Activated T-helper 2 cell treated with anti-CD3 and anti-CD28 coated beads, Interferon-gamma antibody, Interleukin-2, Interleukin-4, amounts not matched to agents 10 μg/mL and 5 μg/mL and 100 μg/mL, durations not matched to agents 14 hours and 24 hours and 36 hours (primary cell): ENCODE measurements at places on chromosomes 1 and 21. TPM values are rescaled to one million over a fixed set of nuclear protein-coding genes. Genes with fewer than 3 reads are reported as not detected.
A peak's percentile ranks its signal among the peaks of the same experiment; 100 is the strongest.

- DNase-seq = no peak
Observed at GRCh38 chr1:84442256-84442655, 36.8 kb upstream of the RPF1 start.

DNA sequence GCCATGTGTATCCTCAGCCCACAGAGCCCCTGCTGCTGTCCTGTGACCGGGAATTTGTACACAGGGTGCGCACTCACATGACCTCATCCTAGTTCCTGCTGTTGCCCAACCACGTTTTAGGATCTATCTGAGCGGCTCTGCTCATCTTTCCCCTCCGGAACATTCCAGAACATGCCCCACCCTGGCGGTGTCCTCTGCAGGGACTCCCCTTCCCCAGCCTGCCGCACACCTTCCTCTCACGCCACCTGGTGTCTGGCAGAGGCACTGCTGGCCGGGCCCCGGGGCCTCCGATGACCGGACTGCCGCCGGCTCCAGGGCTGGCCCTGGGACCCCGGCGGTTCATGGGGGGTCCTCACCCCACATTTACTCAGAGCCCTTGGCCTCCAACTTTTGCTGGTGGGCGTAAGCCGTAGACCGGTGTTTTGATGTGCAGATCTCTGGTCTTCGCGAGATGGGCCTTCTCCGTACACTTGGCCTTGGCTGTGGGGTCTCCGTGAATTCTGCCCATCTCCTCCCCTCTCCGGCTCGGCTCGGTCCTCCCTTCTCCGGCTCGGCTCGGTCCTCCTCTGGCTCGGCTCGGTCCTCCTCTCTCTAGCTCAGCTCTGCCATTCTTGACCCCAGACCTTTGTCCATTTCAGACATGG lies 29.5 kb downstream of the ARHGEF16 start:
- DNase-seq = peak; percentile 22

GRCh38 chr1:201461645-201462441 lies 7.1 kb downstream of the PHLDA3 start:
- DNase-seq = no peak

DNA sequence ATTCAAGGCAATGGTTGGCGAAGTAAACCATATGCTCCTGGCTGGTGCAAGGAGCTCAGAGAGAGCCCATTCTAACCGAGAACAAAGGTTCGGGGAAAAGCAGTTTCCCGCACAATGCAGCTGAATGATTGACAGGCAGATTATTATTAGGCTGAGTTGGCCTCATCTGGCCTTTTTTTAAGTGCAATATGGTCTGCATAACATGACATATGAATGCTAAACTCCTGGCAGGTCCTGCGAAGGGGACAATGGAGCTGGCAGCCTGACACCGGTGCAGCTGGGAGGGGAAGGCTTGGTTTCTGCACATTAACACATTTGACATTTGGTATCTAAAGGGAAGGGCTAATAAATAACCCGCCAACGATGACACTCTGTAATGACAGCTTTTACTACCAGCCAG lies 92.0 kb downstream of the MIS18A start:
- DNase-seq = no peak

DNA sequence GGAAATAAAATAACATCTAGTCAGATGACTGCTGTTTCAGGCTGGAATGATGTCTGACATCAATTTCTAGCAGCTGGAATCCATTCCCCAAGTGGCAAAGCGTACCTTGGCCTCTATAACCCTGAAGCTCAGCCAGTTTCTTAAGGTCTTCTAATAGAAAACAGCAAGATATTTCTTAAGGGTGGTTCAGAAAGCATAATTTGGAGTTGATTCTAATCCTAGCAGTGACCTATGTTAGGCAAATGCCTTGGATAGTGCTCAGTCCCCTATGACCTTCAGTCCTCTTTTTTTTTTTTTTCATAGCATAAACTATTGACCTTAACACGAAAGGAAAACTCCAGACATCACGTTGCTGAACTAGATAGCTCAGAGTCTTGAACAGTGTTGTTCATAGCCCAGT lies 56.5 kb downstream of the LAMC2 start:
- DNase-seq = no peak

- no peak for DNase-seq
Observed at GRCh38 chr21:30831194-30831765, 1.7 kb upstream of the KRTAP7-1 start.

DNA sequence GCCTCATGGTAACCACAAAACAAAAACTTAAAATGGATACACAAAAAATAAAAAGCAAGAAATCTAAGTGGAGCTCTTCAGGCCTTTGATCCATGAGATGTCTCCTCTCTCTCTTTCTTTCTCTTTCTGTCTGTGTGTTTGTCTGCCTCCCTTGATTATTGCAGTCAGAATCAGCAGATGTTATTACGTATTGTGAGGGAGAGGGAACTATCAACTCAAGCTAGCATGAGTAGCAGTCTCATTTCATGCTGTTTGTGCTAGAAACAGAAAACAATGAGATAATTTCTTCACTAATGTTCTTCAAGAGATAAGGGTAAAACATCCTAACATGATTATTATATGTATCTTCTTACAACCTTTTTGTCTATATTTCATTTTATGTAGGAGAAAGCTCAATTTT lies 103.7 kb upstream of the PDC start:
- DNase-seq = no peak

- no peak for DNase-seq
Observed at GRCh38 chr1:55580845-55581332, 365.7 kb upstream of the USP24 start.

DNA sequence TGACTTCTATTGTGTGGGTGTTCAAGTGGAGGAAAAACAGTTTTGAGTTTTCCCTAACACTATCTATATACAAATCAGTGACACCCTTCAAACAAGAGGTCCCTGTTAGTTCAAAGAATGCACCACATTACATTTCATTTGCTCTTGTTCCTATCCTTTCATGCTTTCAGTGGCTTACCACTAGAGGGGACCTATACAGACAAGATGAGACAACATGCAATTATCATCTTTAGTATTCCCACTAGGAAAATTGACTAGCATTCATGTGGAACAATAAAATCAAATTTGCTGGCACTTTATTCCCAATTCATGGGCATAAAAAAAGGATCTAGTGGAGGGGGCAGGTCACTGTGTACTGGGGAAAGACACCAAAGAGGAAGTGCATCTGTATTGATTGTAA lies 13.3 kb upstream of the SIPA1L2 start:
- DNase-seq = no peak

DNA sequence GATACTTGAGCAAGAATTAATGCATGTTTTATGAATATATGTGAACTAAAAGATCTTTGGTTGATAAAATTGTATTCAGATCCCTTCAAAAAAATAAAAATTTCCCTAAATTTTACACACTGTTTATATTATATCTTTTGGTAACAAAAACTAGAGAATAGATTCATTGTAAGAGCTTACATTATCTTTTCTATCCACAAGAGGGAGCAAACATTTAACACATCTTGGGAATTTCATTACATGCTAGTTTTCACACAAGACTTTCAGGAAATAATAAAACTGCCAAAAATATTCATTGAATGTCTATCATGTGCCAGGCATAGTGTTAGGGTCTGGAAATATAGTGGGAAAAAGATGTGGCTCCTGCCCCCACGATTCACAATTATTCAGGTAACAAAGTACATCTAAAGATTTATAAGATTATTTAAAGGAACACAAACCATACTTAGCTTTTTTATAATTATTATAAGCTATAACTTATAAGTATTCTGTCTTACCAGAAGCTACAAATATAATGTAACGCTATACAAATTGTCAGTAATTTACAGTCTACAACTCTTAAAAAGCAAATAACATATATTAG lies 30.6 kb downstream of the FAF1 start:
- no peak for DNase-seq

GRCh38 chr21:29939924-29940275 lies at the start of gene GRIK1:
TSS of gene GRIK1 (minus strand) at chr21:29939996.
- no peak for DNase-seq

NIBAN1 gene
- total RNA-seq = 16.8 and 17.0 TPM in 2 replicates

SPRR2B gene
- not detected in 2 replicates for total RNA-seq

EPS15 gene
- total RNA-seq = 50.1 and 54.1 TPM in 2 replicates

PDE9A gene
- 16.6 and 17.5 TPM in 2 replicates for total RNA-seq
